Karpas-422 (cell line): ENCODE measurements at places on chromosomes 13 and 19. TPM values are rescaled to one million over a fixed set of nuclear protein-coding genes. Genes with fewer than 3 reads are reported as not detected.

Gene SHISA7
- total RNA-seq = not detected in 2 replicates

DNA sequence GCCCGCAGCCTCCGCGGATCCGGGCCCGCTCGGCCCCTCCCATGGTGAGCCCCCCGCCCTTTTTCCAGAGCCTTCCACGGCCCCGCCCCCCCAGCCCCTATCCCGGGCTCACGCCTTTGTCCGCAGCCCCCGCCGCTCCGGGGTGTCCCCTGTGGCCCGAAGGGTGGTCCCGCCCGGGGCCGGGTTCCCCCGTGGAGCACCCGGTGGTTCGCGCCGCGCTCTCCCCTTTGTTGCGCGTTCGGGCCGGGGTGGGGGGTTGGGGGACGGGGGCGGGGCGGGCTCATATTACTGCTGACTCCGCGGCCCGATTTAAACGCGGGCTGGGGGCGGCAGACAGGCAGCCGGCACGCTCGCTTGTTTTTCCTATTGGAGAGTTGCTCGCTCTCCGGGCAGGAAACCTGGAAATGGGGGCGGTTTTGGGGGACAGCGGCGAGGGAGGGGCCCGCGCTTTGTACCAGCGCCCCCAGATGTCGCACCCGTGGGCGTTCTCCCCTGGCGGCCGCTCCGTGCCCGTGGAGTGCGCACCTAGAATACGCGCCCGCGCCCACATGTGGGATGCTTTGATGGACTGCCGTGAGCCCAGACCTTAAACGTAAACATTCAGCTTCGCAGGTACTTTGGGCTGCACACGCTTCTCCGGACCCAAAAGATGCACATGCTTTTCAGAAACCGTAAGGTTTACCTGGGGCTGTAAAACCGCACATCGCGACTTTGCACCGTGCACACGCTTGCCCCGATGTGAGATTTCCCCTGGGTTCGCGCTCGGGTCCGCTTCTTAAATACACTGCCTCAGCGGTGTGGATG is 699 bp downstream of the PTOV1 start:
- DNase-seq = peak; percentile 86

Gene TMEM150B
- 0.61 TPM in 1 of 2 replicates, not detected in the other for total RNA-seq

GRCh38 chr13:104015646-104016396 is 949.6 kb upstream of the SLC10A2 start:
- DNase-seq = no peak

Gene ZSCAN4
- not detected in 2 replicates for total RNA-seq

Gene ZNF324B
- 21.2 and 22.5 TPM in 2 replicates for total RNA-seq

DNA sequence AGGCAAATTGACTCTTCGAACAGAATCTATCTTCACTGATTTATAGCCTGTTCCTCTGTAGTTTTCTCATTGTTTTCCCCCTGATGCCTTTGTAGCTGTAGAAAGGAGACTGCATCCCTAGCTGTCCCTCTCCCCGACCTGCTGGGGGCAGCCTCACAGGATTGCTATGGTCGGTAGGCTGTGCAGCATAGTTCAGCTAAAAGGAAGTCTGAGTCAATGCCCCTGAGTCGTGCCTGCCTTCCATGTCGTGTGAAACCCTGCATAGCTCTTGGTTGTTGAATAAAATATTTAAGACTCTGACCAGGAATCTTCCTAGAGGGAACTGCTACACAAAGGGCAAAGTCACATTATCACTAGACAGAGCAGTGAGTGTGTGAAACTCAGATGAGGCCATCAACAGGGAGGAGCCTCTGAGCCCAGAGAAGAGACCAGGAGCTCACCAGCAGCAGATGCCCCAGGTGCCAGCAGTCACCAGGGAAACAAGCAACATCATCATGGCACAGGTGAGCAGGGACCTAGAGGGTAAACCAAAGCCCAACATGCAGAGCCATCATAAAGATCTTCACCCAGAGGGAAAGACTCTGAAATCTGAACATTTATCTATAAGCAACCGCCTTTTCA is 108.4 kb upstream of the NBEA start:
- peak; percentile 46 for DNase-seq

GRCh38 chr13:31903111-31903815 is 128.3 kb upstream of the FRY start:
- DNase-seq = no peak

GRCh38 chr19:12766051-12766521 is 9.3 kb downstream of the HOOK2 start:
- no peak for DNase-seq

DNA sequence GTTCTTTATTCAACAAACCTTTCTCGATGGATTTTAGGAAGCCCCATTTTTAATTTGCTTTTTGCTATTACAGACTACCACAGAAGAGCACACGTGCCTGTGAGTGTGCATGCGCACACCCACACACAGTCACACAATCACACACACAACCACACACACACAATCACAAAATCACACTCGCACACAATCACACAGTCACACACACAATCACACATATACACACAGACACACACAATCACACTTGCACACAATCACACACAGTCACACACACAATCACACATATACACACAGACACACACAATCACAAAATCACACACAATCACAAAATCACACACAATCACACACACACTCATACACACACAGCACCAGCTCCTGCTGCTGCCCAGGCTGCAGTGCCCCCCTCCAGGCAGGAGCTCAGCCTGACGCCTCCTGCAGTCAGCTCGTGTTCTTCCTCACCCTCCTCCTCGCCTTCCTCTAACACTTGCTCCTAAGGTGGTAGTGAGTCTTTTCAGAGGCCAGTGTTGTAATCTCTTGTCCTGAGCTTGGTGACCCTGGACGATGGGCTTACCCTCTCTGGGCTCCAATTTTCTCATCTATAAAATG is 125.0 kb upstream of the SOX1 start:
- no peak for DNase-seq

DNA sequence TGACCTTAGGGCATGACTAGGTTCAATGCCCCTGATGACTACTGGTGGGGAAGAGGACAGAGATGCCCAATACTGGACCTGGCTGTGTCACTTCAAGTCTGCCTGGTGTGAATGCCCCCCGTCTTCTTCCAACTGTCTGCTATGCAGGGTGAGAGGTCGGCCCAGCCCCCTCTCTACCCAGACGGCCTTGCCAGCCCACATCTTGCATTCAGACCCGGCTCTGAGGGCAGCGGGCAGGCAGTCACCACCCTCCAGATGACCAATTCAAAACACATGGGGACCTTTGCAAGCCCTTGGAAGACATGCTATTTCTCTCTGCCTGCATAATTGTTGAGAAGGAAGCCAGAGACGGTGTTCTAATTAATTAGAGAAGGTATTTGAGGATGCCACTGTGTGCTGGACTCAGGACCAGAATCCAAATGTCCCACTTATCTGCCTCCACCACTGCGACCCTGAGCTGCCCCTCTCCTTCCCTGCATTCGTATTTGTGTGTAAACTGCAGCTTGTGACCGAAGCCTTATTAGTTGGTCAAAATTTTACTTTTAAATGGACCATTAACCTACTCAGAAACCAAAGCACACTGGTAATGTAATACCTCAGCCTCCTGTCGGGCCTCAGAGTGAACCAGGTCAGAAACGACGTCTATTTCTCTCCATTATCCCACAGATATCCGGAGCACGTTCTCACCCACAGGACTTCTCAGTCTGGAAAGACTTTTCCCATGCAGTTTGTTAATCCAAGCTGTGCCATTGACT is 407.0 kb downstream of the ZNF536 start:
- no peak for DNase-seq

Gene C2CD4C
- total RNA-seq = not detected in 2 replicates
